Endodermal cell (in vitro differentiated cells): ENCODE measurements at places on chromosomes 7 and 10.

GRCh38 chr10:54133203-54133602 is 667.8 kb downstream of the PCDH15 start:
- no peak overlapping the region for H3K4me3 ChIP-seq
- H3K36me3 ChIP-seq: no peaks in the 10 kb centered on the region
- no peak for DNase-seq
- H3K27ac ChIP-seq: no peak overlapping the region
- H3K4me1 ChIP-seq: no peaks in the 10 kb centered on the region

DNA sequence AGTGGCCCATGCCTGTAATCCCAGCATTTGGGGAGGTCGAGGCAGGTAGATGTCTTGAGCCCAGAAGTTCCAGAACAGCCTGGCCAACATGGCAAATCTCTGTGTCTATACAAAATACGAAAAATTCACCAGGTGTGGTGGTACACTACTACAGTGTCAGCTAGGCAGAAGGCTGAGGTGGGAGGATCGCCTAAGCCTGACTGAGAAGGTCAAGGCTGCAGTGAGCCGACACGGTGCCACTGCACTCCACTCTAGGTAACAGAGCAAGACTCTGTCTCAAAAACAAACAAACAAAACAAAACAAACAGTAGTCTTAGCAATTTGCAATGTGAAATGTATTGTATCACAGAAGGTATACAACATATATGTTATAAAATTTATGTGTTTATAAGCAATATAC is 348.0 kb downstream of the SEMA3D start:
- no peak overlapping the region for H3K4me3 ChIP-seq
- DNase-seq: no peak
- no peaks in the 10 kb centered on the region for H3K36me3 ChIP-seq
- H3K27ac ChIP-seq: no peak overlapping the region
- H3K27me3 ChIP-seq: no peaks in the 10 kb centered on the region

DNA sequence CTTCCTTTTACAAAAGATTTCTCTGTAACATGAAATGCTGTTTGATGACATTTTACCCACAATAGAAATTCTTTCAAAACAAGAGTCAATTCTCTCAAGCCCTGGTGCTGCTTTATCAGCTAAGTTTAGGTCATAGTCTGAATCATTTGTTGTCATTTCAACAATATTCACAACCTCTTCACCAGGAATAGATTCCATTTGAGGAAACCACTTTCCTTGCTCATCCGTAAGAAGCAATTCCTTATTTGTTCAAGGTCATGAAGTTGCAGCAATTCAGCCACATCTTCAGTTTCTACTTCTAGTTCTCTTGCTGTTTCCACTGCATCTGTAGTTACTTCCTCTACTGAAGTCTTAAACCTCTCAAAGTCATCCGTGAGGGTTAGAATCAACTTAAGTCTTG is 315.3 kb downstream of the TYW1 start:
- no peak overlapping the region for H3K27ac ChIP-seq
- no peak for DNase-seq
- peaks cover 85% of the 10 kb centered on the region for H3K36me3 ChIP-seq
- no peaks in the 10 kb centered on the region for H3K27me3 ChIP-seq
- H3K4me3 ChIP-seq: no peak overlapping the region
- H3K4me1 ChIP-seq: no peaks in the 10 kb centered on the region

GRCh38 chr10:4983615-4984216 is 19.9 kb downstream of the AKR1C2 start:
- no peaks in the 10 kb centered on the region for H3K27me3 ChIP-seq
- H3K36me3 ChIP-seq: no peaks in the 10 kb centered on the region
- peaks cover 4% of the 10 kb centered on the region for H3K4me1 ChIP-seq
- no peak overlapping the region for H3K4me3 ChIP-seq

DNA sequence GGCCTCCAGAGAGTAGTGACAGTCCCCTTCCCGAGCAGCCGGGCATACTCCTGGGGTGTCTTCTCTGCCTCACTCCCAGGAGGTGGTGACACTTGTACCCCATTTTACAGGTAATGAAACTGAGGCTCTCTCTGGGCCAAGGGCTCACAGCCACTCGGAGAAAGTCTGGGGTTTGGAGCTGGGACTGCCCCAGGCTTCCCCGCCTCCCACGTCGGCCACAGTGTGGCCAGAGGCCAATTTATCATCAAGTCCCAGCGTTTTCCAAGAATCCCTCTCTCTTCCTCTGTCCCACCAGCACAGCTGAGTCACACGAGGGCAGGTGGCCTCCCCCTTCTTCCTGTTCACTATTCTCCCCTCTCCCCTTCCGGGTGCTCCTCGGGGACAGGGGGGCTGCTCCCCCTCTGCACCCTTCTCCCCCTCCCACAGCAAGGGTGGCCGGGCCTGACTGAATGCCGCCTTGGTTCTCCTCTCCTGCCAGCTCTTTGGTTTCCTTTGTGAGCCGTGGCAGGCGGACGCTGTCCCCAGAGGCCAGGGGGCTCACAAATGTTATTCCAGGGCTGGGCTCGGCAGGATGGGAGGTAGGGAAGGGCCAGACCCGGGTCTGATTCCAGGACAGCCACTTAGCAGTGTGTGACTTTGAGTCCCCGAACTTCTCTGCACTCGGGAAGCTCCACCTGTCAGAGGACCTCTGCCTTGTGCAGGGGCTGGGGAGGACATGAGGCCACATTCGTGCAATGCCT is 17.7 kb downstream of the CLIP2 start:
- no peak for DNase-seq
- no peak overlapping the region for H3K4me3 ChIP-seq
- H3K4me1 ChIP-seq: no peaks in the 10 kb centered on the region
- H3K36me3 ChIP-seq: no peaks in the 10 kb centered on the region
- H3K27ac ChIP-seq: peak overlapping the region; percentile 77

- peaks cover 78% of the 10 kb centered on the region for H3K36me3 ChIP-seq
- no peak overlapping the region for H3K27ac ChIP-seq
- H3K27me3 ChIP-seq: no peaks in the 10 kb centered on the region
- DNase-seq: no peak
Measured at GRCh38 chr7:36430186-36430585, 40.5 kb downstream of the ANLN start.

GRCh38 chr7:43891069-43891955 is 15.1 kb downstream of the URGCP start:
- H3K4me3 ChIP-seq: no peak overlapping the region
- no peaks in the 10 kb centered on the region for H3K27me3 ChIP-seq
- peaks cover 4% of the 10 kb centered on the region for H3K36me3 ChIP-seq
- H3K4me1 ChIP-seq: no peaks in the 10 kb centered on the region

DNA sequence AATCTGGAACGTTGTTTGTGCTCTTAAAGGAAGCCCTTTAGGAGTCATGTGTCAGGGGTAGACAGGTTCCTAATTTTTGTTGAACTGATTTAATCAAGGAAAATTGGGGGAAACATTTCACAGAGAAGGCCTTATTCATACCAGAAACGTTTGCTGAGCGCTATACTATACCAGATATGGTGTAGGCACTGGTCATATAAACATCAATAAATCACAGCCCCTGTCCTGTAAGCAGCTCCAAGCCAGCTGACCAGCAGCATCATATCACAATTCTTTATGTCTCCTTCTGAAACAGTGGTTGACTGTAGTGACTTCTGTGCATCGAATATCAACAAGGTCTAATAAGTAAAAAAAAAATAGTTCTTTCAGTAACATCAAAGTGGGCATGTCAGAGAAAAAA is 1.1 kb downstream of the TMEM178B start:
- no peak for DNase-seq
- peaks cover 64% of the 10 kb centered on the region for H3K27me3 ChIP-seq
- H3K36me3 ChIP-seq: no peaks in the 10 kb centered on the region
- H3K27ac ChIP-seq: no peak overlapping the region
- peak overlapping the region; percentile 80 for H3K4me3 ChIP-seq
- peaks cover 4% of the 10 kb centered on the region for H3K4me1 ChIP-seq

DNA sequence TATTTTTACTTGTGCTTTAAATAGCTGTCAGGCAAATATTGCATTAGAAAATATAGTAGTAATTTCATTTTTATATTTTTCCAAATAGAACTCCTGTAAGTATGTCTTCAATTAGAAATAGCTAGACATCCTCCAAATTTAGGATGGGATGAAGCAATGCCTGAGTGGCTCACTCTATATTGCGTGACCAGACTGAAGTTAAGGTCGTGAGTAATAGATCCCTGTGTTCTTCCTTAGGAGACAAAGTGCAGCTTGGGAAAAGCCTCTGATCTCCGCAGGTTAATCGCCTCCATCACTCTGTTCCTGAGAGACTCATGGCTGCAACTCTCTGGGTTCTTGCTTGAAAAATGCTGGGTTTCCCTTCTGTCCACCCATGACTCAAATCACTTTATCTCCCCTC is 484.8 kb upstream of the ANKRD30A start:
- H3K27me3 ChIP-seq: no peaks in the 10 kb centered on the region
- H3K27ac ChIP-seq: no peak overlapping the region
- no peaks in the 10 kb centered on the region for H3K4me1 ChIP-seq
- DNase-seq: no peak
- no peaks in the 10 kb centered on the region for H3K36me3 ChIP-seq

DNA sequence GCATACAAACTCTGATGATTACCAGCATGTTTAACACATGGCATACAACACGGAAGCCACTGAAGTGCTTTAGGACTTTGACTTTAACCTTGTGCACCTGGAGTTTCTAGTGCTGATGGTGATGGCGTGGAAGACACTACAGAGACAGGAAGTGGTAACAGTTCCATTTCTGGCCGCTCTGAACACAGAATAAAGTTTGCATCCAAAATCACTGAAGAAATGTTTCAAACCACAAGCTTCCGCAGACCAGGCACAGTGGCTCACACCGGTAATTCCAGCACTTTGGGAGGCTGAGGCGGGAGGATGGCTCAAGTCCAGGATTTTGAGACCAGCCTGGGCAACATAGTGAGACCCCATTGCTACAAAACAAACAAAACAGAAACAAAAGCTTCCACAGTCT is 40.3 kb upstream of the TNPO3 start:
- DNase-seq: no peak
- H3K36me3 ChIP-seq: no peaks in the 10 kb centered on the region
- H3K4me1 ChIP-seq: peaks cover 4% of the 10 kb centered on the region
- H3K27ac ChIP-seq: no peak overlapping the region

DNA sequence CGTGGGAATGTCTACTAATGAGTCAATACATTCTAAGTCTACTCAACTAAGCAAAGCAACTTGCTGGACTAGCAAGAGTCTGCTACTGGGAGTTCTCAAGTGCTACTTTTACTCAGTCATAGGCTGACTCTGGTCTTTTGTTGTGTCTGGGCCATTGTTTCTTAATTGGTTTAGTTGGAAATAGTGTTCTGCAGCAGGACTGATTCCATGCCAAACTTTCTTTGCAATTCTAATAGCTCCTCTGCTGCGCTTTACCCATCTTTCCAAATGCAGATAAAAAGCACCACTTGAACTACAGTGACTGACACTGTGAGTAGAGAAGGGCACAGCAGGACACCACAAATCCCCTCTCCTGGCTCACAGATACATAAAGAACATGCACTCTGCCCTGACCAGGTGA is 125.7 kb downstream of the CD36 start:
- no peak overlapping the region for H3K4me3 ChIP-seq
- peak; percentile 82 for DNase-seq
- peak overlapping the region; percentile 63 for H3K27ac ChIP-seq

- no peak overlapping the region for H3K27ac ChIP-seq
- H3K36me3 ChIP-seq: peaks cover 42% of the 10 kb centered on the region
- no peaks in the 10 kb centered on the region for H3K4me1 ChIP-seq
- no peaks in the 10 kb centered on the region for H3K27me3 ChIP-seq
- H3K4me3 ChIP-seq: no peak overlapping the region
Measured at GRCh38 chr7:37191797-37192196, 256.9 kb downstream of the ELMO1 start.

DNA sequence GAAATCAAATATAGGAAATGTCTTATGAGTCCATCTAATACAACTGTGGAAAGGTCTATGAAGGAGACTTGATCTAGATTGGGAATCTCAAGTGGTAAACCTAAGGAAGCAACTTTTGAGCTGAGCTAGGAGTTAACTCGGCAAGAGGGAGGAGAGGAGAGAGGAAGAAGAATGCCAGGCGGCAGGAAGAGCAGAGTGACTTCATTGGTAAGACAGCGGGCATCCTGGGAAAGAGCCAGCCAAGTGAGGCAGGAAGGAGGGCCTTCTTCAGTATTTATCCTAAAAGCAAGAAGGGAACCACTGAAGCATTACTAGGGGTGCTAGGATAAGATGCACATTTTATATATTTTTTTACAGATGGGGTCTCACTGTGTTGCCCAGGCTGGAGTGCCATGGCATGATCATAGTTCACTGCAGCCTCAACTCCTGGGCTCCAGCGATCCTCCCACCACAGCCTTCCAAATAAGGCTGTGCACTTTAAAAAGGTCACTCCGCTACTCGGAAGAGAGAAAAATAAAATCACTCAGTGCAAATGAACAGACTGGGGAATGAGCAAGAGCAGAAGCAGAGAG is 2.0 kb downstream of the BCL7B start:
- peak overlapping the region; percentile 97 for H3K4me3 ChIP-seq
- DNase-seq: no peak
- H3K4me1 ChIP-seq: no peaks in the 10 kb centered on the region
- peaks cover 26% of the 10 kb centered on the region for H3K36me3 ChIP-seq

DNA sequence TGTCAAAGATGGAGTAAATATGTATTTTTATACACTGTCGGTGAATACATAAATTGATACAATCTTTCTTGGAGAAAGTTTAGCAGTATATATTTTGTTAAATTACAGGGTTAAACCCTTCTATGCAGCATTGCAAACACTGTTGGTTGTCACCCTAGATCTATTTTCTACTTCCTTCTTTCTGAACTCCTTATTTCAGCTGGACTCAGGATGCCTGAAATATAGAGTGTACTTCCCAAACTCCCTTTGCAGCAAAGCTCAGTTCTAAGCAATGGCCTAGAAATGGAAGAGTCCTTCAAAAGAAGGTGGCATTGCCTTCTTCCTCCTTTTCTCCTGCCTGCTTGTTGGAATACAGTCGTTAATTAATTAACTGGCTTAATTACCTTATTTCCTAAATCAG is 20.6 kb downstream of the CUBN start:
- H3K27me3 ChIP-seq: no peaks in the 10 kb centered on the region
- H3K36me3 ChIP-seq: no peaks in the 10 kb centered on the region
- H3K4me1 ChIP-seq: no peaks in the 10 kb centered on the region
- DNase-seq: no peak
- no peak overlapping the region for H3K4me3 ChIP-seq
- H3K27ac ChIP-seq: no peak overlapping the region

- no peak within 1 kb of the TSS for H3K4me3 ChIP-seq
- H3K27me3 ChIP-seq: peaks cover 26% of the 10 kb centered on the region
- peak; percentile 95 for DNase-seq
- H3K36me3 ChIP-seq: no peaks in the 10 kb centered on the region
- no peak within 1 kb of the TSS for H3K27ac ChIP-seq
Measured at GRCh38 chr7:76201732-76202665, at the start of gene SRRM3. TSS of gene SRRM3 (plus strand) at chr7:76201896. CDS start at chr7:76235067, 33,171 bp downstream.

DNA sequence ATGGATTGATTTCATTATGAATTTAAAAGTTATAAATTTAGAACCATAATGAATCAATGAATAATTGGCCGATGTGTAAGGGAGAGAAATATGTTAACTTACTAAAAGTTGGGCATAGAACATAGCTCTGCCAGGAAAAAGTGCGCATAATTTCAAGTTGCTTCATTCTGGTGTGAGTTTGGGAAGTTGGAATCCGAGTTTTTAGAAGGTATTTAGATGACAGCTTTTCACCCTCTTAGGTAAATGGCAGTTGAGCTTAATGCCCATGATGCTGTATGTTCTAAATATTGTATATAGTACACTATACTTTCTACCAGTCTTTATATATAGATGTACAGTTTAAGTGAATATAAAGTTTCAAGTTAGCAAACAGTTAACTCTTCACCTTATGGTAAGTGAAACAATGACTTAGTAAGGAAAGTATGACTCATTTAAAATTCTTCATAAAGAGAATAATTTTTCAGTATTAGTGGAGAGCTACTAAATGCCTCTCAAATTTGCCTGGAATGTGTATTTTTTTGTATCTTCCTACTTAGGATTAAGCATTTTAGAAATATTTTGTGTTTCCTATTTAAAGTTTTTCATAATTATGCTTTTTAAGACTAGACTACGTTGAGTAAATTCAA is 1.6 kb downstream of the C1GALT1 start:
- H3K36me3 ChIP-seq: peaks cover 28% of the 10 kb centered on the region
- DNase-seq: no peak
- H3K4me1 ChIP-seq: no peaks in the 10 kb centered on the region
- H3K4me3 ChIP-seq: peak overlapping the region; percentile 99
